Heart left ventricle (tissue), 16 donors: ENCODE measurements at places on chromosomes 5 and 9. TPM values are rescaled to one million over a fixed set of nuclear protein-coding genes. Genes with fewer than 3 reads are reported as not detected.

Gene PCDH12
- 11.7 TPM for total RNA-seq

Gene MYMK
- not detected for total RNA-seq

GRCh38 chr9:78386773-78387172 is 89.8 kb downstream of the PSAT1 start:
- DNase-seq, result no peak

DNA sequence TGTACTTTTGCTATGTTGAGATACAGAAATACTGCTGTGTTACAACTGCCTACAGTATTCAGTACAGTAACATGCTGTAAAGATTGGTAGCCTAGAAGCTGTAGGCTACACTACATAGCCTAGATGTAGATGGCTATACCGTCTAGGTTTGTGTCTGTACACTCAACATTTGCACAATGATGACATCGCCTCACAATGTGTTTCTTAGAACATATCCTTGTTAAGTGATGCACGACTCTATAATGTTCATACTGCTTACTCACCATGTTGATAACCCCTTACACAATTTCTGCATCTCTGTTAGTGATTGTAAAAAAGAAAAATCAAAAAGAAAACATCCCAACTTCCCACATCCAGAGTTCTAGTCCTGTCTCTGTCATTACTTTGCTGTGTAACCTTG is 450.0 kb downstream of the CCDC171 start:
- no peak for DNase-seq

DNA sequence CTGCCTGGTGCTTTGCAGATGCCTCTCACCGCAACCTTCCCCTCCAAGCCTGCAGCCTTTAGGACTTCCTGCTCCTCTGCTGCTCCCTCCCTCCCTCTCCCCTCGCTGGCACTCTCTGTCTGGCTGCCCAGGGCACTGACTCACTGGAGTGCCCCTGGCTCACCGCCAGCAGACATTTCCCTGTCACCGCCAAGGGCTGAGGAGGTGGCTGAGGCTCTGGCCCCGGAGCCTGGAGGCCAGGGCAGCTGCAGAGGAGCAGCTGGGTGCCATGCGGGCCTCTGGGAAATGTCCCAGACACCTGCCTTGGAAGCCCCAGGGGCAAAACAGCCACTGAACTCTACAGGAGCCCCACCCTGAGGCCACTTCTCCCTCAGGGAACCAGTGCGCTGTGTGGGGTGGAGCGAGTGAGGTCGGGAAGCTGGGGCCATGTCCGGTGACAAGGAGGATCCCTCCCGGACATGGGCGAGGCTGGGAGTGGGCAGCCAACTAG is 53.4 kb downstream of the TENT4A start:
- peak; percentile 93 for DNase-seq

Gene PTGS1
- 15.7 TPM for total RNA-seq

GRCh38 chr5:53099546-53099945 is 10.0 kb downstream of the MOCS2 start:
- no peak for DNase-seq

GRCh38 chr5:15472116-15472515 is 27.9 kb upstream of the FBXL7 start:
- no peak for DNase-seq

DNA sequence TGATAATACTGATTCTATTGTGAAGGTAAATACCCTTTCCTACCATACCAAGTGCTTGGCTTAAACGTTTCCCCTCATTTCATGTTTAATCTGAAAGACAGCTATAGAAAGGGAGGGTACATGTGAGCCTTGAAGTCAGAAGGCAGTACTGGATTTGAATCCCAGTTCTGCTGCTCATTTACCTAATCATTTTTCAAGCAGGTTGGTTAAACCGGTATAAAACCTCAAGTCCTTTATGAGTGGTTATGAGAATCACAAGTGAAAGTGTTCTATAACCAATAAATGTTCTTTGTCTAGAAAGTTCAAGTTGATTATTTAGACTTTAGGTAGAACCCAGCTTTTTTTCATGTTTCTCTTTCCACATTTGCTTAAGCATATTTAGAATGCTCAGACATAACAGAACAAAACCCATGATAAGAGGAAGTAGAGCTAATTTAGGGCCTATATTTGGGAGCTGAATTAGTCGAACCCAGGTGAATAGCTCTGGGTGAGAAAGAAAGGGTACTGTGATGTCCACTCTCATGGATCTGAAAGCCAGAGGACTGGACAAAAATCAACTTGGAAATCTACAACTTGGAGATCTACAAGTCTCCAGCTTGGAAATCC is 29.7 kb upstream of the F2RL2 start:
- no peak for DNase-seq

Gene IL4
- total RNA-seq, result not detected

DNA sequence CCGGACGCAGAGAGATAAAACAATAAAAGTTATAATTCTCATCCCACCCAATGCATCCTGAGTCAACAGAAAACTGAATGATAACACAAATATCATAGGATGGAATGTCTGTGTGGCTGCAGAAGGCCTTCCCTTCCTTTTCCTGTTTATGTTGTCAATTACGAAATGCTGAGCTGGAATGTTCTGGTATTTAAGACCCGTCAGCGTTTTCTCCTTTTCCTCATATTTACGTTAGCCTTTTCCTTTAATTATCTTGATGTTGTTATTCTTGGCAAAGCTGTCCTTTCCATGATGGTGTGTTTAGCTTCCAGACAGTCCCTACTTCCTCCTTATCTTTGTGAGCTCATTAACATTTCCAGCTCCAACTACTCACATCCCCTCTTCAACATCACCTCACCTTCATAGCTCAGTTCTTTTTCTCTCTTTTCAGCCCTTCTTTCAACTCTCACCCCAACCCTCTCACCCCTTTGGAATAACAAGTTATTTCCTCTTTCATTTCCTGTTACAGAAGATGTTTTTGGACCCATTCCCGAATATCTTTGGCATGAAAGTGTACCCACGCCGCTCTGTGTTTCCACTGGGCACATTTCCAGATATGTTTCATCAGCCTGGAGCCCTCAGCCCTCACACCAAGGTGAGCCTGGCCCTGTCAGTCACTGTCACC is 221.6 kb downstream of the NR2F1-AS1 start:
- no peak for DNase-seq

GRCh38 chr9:126325821-126326220 is 808 bp upstream of the MVB12B start:
- DNase-seq, result no peak

DNA sequence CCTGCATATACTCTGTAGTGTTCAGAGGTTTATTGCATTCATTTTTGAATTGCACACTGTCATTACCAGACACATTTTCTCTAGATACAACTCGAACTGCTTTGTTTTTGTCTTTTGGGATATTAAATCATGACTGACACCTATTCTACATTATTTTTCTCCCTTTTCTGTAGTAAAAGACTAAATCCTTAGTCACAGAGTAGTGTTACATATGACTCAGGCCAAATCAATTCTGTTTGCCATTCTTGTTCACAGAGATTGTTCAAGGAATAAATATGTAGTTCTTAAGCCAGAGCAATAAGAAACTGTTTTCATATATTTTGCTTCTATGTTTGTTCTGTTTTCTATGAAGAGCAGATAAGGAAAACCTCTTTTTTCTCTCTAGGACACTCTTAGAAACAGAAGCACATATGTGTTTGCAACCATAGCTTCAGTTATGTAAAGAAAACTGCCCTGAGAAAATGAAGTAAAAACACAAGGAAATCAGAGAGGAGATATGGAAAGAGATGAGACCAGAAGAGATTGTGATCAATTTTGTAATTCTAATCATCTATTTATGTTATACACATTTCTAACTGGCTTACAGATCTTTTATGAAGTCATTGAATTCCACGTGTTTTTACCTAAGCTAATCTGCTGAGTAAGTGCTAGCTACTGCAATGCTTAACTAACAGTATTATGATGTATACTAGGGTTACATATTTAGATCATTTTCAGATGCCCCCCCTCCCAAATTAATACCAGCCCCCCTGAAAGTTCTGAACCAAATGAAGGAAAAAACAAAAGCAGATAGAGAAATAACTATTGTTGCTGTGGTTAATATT is 1995.6 kb upstream of the CDH6 start:
- no peak for DNase-seq

DNA sequence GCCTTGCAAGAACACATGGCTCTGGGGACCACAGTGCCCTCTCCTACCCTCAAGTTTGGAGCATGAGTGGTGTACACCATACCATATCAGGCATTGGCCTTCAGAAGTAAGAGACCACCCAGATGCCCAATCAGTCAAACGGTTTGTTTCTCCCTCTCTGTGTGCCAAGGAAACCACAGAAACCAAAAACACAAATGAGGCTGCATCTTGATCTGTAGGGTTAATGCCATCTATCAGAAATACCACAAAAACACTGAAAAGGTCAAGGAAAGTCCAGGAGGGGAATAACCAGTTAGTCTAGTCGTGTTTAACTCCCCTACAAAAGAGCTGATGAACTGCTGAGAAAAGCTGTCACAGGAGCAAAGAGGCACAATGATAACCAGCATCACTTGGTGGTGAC is 78.4 kb downstream of the INSYN2B start:
- no peak for DNase-seq

GRCh38 chr9:108691614-108692013 is 164.2 kb downstream of the ACTL7B start:
- DNase-seq, result no peak

DNA sequence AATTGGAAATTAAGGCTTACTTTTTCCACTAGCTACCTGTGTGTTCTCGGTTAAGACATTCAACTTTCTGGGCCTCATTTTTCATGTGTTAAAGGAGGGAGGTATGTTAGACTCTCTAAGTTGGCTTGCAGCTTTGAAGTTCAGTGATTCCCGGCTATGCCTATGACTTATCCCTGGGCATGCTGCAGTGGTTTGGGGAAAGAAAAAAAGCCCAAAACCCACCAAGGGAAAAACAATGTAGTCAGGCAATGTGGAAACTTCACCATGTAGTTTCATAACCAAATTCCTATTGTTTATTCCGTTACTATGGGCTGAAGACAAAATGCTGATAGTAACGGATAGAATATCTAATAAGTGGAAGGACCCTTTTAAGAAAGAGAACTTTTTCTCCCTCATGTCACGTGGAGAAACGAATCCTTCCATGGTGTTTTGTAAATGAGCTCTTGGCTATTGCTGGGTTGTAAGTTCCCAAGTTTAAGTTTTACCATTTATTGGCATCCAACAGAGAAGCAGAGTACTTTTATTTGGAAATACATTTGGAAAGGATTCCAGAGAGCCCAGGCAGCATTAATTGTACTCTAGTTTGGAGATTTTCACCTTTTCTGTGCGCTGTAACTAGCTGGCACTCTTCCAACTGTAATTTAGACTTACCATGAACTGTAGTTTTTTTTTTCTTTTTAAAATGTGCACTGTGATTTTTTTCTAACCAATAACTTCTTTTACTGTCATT is 84.9 kb upstream of the MPDZ start:
- no peak for DNase-seq

Gene HRH2
- total RNA-seq, result 26.0 TPM

Gene MAMDC2
- 14.4 TPM for total RNA-seq

DNA sequence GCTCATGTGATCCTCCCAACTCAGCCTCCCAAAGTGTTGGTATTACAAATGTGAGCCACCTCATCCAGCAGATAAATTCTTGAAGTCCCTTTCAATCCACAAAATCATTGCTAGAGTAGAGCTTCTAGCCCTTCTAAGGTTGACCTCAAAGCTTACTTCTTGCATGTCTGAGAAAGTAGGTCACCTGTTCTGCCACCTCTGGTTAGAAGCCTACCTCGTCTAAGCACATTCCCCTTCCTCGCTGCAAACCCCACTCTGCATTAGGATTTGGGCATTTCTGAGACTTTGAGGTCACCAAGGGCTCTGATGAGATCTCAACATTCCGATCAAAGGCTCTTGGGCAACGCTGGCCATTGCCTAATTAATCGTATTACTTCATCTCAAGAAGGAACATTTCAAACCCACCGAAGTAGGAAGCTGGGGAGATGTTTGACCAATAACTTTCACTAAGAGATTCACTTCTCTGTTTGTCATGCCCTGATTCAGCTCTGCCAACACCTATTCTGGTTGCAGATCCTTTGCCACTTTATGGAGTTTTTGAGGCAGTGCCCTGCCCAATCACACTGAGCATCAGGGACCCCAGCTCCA is 8.6 kb downstream of the ADAM19 start:
- no peak for DNase-seq

GRCh38 chr9:97527626-97528528 is 26.4 kb downstream of the TMOD1 start:
- DNase-seq, result no peak

GRCh38 chr9:105026451-105026850 is 98.5 kb upstream of the ABCA1 start:
- no peak for DNase-seq

Gene OR1J2
- not detected for total RNA-seq

DNA sequence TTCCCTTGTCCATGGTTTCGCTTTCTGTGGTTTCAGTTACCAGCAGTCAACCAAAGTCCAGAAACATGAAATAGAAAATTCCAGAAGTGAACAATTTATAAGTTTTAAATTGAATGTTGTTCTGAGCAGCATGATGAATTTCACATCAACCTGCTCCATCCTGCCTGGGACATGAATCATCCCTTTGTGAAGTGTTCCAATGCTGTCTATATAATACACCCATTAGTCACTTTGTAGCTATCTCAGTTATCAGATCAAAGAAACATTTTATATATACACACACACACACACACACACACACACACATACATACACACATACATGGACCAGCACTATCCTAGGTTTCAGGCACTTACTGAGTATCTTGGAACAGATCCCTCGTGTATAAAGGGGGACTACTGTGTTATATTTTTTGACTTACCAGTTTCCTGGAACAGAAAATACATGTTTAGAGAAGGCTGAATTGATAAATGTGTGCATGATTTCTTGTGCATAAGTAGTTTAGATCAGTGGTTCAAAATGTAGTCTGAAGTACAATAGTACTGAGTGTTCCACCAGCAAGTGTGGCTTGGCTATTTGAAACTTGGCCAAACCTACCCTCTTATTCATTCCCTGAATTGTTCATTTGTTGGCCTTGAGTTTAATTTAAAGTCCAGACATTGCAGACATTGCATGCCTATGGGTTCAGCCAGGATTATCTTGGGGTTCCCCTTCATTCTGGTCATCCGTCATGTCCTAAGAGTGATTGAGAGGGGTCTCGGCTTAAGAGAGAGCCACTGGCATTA is 510.0 kb downstream of the GADD45G start:
- no peak for DNase-seq

DNA sequence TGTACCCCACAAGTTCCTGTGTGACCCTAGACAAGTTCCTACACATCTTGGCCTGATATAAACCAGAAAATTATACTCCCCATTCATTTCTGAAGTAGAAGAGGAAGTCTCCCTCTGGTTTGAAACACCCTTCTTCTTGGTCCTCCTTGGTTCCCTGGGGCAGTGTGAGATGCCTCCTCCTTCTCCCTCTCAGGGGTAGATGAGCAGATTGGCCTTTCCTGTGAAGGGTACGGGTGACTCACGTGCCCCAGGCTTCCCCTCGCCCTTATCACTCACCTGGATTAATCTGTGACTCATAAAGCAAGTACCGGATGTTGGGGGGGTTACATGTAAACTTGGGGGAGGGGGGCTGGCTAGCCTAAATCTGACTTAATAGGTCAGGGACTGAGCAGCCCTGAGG is 11.1 kb upstream of the AQP3 start:
- no peak for DNase-seq

- DNase-seq, result peak; percentile 62
Measured at GRCh38 chr5:113034182-113034773, 57.7 kb downstream of the DCP2 start.

Gene S1PR3
- total RNA-seq, result 33.7 TPM
